ENCODE measurements at places on chromosomes 7 and 10. TPM values are rescaled to one million over a fixed set of nuclear protein-coding genes. Genes with fewer than 3 reads are reported as not detected.

DNA sequence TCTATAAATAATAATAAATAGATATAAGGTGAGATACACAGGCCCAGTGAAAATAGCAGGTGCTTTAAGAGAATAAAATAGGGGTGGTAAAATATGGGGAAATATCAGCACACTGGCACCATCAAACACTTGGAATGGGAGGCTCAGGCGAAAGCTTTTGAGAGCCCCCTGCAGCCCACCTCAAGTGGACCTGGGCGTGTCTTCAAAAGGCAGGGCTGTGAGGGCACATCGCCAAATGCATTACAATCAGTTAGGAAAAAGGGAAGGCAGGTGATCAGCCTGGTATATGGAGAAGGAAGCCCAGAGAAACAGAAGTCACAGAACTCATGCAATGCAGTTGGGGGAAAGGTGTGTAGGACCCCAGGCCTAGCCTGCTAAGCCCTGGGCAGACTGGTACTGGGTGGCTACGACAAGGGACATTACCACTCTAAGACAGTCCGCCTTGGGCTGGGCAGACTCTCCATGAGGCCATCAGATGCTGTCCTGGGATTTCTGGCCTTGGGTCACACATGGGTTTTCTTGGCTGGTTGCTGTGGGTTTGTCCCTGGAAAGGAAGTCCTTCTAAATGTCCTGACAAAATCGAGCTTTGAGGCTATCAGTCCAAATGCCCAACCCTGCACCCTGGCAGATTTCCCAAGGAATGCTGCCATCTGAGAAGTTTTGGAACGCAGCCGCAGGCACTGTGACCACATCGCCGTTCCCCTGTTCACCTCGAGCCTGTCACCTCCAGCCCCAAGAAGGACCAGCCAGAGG, 330.6 kb downstream of the GRID1 start:
- no peak for DNase-seq

DNA sequence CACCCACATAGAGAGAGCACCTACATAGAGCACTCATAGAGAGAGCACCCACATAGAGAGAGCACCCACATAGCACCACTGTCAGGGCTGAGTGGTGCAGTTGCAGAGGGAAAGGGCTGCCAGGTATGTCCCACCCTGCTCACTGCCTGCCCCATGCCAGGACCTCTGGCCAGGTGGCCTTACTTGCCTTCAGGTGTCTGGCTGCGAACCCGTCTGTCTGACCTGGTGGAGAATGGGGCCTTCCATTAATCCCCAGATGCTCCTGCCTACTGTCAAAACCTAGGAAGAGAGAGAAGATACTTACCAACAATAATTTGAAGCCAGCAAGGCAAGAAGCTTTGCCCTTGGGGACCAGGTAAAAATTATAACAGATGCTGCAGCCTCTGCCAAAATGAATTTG, 51.1 kb downstream of the INSIG1 start:
- no peak for DNase-seq

DNA sequence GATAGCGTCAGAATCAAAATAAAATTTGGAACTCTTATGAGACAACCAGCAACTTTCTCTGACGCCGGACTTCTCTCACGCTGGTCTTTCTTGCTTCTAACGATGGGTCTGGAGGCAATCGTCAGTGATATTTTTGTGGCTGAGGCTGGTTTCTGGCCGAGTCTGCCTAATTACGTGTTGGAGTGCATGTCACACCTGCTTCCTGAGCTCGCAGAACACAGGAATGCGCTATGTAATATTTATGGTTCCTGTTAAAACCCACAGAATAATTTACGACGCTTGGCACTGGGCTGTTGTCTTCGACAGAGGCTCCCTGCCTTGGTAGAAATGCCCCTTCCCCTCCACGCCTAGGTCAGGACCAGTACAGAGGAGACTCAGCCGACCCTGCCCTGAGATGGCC, 64.9 kb downstream of the NPTX2 start:
- no peak for DNase-seq

DNA sequence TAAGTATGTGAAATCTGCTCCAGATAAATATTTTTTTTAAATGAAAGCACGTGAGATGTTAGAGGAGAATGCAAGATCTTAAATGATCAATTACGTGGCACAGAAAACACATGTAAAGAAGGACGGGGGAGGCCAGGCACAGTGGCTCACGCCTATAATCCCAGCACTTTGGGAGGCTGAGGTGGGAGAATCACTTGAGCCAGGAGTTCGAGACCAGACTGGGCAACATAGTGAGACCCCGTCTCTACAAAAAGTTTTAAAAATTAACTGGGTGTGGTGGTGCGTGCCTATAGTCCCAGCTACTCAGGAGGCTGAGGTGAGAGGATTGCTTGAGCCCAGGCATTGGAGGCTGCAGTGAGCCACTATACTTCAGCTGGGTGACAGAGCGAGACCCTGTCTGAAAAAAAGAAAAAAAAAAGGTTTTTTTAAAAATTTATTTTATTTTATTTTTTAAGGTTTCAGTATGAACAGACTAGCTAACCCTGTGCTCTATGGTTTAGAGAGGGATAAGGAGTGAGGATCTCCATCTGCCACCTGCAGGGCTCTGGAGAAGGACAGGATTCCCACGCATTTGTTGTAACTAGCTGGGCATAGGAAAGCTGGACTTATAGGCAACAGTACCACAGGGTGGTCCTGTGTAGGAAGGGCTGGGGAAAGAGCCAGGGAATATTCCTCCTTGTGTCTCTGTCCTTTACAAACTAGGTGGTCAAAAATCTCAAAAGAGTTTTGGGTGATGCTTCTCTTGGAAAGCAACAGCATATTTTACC, 113.2 kb downstream of the SPAG6 start:
- no peak for DNase-seq

GRCh38 chr10:18793951-18794350, 134.7 kb downstream of the ARL5B start:
- peak; percentile 4 for DNase-seq

- no peak for DNase-seq
Observed at GRCh38 chr10:73625004-73625883, 16.0 kb downstream of the MYOZ1 start.

DNA sequence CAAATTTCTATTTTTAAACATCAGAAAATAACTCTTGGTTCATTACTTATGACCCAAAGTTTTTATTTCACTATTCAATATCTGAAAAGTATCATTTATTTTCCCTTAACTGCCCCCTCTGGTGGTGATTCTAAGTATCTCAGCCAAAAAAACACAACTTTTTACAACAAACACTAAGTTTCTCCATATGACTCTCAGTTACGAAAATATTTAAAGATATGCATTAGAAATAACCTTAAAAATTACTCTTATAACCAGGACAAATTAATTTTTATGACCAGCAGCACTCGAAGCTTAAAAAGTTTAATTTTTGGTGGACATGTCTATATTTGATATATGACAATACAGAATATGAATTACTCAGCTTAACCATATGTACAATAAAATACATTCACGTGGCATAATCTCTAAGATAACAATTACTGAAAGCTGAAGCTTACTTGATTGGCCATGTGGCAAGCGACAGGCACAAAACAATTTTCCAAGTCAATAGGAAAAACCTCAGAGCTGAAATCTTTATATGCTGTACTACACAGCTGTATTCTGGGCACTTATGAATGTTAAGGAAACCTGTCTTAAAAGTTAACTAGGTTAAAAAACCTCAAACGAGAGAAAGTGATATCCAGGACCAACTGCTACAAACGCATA, 2.3 kb downstream of the HNRNPA2B1 start:
- no peak for DNase-seq

GRCh38 chr10:124738441-124738840, 5.7 kb downstream of the FAM53B start:
- no peak for DNase-seq

DNA sequence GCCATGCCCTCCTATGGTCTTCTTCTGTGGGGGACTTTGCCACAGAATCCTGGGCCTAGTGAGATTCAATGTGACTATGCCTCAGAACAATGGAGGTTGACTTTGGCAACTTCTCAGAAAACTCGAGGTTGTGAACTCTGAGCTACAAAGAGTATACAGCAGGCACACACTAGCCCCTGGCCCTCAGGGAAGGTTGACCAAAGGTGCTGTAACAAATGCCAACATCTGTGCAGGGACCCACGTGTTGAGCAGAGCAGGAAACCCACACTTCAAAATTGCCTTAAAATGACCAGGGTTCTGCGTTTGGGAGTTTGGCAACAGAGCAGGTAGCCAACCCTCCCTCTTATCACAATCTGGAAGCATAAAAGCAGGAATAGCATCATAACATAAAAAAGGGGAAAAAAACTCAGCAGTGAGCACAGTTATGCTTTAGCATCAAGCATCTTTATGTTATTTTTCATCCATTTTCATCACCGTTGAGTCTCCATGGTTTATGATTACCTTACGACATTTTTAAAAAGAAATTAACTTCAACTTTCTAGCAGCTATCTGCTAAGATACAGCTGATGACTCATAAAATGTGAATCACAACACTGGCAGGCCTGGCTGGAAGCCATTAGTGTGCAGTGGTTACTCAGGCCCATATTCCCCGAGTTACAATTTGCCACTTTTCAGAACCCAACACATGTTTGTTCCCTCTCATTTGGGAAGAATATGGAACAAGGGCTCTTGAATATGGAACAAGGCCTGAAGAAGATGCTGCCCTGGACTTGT, 11.1 kb downstream of the PRLHR start:
- DNase-seq: no peak

Gene PRXL2A
- total RNA-seq: 57.4 TPM

Gene FRMD4A
- total RNA-seq: 0.09 TPM

Gene STOX1
- total RNA-seq: 6.0 TPM
